ENCODE measurements at places on chromosomes 6 and 20.

GRCh38 chr6:20213271-20213798, 1.1 kb upstream of the MBOAT1 start:
- no peak for DNase-seq

DNA sequence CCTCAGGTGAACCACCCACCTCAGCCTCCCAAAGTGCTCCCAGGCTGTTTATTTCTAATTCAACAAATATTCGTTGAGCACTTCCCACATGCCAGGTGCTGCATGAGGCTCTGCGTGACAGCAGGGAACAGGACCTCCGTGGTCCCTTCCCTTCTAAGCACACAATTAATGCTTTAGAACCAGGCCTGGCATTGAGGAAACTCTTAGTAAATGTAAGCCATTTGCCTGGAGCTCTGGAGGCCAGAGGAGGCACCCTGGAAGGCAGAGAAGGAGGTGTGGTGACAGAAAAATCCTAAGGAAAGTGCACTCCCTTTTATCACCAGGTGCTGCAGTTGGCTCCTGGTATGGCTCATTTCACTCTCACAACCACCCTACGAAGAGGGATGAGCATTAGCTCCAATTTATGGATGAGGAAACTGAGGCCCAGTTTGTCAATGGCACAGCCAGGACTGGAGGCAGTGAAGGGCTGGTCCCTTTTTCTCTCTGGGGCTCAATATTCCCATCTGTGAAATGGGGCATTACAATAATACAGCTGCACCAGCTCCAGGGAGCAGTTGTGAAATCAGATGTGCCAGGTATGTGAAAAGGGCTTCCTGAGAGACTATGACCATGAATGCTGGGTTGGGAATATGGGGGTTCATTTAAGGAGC, 8.1 kb upstream of the ID1 start:
- no peak for DNase-seq

DNA sequence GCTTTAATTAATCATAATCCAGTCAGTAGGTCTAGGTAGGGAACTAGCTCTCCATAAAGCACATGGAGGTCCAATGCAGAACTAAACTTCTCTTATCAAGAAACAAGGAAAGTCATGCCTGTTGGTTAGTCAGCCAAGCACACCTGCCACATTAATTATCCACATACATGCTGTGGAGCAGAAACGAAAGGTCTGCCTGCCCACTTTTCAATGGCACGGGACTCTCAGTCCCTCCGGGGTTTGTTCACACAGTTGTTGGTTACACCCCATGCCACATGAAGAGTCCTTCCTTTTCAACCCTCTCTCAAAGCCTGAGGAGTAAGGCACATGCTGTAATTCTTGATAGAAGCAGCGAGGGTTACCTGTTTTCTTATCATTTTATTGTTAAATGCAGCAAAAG, 1096.4 kb upstream of the MAP3K7 start:
- no peak for DNase-seq

DNA sequence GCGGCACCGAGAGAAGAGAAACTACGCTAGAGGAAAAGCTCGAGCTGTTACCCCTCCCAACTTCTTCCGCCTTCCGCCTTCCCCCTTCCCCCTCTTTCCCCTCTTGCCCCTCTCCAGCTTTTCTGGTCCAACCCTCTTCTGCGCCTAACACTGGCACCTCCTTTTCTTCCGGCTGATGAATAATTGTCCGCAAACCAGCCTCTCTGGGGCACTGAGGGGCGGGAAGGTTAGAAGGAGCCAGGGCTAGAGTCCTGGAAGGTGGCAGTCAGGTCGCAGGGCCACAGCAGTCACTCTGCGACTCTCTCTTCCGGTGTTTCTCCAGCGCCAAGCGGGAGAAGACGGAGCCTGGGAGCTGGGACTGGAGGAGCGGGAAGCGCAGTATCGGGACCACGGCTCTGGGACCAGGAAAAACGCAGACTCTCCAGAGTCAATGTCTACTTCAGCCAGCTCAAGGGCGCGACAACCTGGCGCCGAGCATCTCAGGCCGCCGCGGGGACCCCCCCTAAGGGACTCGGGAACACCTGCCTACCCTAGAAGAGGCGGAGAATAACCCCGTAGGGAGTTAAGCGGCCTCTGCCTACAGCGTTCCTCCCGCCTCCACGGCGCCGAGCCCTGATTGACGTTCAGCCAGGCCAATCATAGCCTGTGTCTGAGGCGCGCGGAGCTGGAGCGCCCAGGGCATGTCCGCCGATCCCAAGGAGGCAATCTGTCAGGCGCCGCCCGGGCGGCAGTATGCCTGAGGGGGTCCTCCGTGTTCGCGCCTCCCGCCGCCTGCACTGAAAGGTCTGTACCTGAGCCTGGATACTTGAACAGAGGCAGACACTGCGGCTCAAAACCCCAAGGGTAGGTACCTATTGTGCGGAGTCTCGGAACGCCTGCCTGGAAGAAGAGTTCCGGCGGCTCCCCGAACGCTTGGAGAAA, 40.4 kb downstream of the PSMB9 start:
- DNase-seq: peak; percentile 91

- DNase-seq: no peak
These were observed 208.7 kb upstream of the PRND start for GRCh38 chr20:4512891-4513550.

GRCh38 chr20:36717021-36717420, 28.9 kb downstream of the NDRG3 start:
- DNase-seq: no peak

DNA sequence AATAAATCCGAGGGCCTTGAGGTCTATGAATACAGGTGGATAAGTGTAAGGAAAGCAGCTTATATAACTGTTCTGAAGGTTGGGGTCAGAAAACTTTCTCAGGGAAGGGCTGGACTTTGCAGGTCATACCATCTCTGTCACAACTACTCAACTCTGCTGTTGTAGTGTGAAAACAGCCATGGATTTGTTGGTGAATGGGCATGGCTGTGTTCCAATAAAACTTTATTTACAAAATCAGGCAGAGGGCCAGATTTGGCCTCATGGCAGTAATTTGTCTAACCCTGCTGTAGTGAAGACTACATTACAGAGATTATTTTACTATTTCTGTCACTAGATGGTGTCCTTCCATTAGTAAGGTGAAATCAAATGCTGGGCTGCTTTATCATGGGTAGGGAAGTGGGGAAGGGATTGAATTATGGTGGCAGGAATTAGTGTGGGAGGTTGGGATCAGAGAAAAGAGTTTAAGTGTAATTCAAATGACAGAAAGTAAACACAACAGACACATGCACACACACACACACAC, 409.6 kb upstream of the CHD6 start:
- DNase-seq: no peak

- DNase-seq: no peak
These were observed 818.8 kb upstream of the CITED2 start for GRCh38 chr6:140193269-140193668.

- DNase-seq: no peak
These were observed 556 bp downstream of the NKX2-4 start for GRCh38 chr20:21396599-21397340.

- no peak for DNase-seq
These were observed 45.6 kb downstream of the TGM2 start for GRCh38 chr20:38119446-38119845.

DNA sequence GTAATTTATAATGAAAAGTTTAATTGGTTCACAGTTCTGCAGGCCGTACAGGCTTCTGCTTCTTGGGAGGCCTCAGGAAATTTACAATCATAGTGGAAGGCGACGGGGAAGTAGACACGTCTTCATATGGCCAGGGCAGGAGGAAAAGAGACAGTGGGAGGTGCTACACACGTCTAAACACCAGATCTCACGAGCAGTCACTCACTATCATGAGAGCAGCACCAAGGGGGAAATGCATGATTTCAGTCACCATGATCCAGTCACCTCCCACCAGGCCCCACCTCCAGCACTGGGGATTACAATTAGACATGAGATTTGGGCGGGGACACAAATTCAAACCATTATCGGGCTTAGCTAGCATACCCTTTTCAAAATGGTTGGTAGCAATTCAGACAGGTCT, 41.2 kb downstream of the EIF2S2 start:
- DNase-seq: no peak

GRCh38 chr20:20427227-20427864, 59.4 kb downstream of the INSM1 start:
- peak; percentile 51 for DNase-seq

GRCh38 chr20:2140561-2140960, 38.9 kb downstream of the STK35 start:
- peak; percentile 92 for DNase-seq

- no peak for DNase-seq
These were observed 146.8 kb downstream of the TFAP2A start for GRCh38 chr6:10268111-10268510.

- peak; percentile 79 for DNase-seq
These were observed 616 bp downstream of the TUBB start for GRCh38 chr6:30720738-30721197.

GRCh38 chr6:150088481-150089154, 19.7 kb upstream of the ULBP3 start:
- no peak for DNase-seq

GRCh38 chr6:16544521-16544920, 216.7 kb downstream of the ATXN1 start:
- DNase-seq: no peak

DNA sequence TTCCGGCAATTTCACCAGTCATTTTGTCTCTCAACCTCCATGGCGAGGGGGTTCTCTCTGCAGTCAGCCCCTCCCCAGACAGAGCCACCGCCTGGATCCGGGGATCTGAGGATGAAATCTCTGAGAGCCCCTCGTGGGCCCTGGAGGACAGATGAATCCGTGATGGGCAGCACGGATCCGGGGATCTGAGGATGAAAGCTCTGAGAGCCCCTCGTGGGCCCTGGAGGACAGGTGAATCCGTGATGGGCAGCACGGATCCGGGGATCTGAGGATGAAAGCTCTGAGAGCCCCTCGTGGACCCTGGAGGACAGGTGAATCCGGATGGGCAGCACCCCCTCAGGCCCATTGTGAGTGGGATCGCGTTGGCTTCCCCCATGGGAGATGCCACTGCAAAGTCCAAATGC, 106.5 kb downstream of the DACT2 start:
- DNase-seq: no peak

DNA sequence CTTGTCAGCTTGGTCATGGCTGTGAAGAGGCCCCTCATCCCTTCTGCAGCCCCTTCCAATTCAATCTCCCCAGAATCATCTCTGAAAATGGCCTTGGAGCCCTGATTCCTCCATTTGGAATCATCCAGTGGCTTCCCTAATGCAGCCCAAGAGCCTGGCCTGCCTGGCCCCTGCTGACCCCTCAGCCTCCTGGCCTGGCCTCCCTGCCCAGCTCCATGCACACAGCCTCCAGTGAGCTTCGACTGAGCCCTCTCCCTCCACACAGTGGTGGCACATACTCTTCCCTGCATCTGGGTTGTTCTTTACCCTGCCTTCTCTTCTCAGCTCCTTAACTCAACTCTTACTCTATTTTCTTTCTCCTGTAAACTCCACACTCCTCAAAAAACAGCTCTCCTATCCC, 120.9 kb downstream of the ANKRD60 start:
- no peak for DNase-seq

- no peak for DNase-seq
These were observed 159.8 kb upstream of the SUPT3H start for GRCh38 chr6:45537539-45537938.

DNA sequence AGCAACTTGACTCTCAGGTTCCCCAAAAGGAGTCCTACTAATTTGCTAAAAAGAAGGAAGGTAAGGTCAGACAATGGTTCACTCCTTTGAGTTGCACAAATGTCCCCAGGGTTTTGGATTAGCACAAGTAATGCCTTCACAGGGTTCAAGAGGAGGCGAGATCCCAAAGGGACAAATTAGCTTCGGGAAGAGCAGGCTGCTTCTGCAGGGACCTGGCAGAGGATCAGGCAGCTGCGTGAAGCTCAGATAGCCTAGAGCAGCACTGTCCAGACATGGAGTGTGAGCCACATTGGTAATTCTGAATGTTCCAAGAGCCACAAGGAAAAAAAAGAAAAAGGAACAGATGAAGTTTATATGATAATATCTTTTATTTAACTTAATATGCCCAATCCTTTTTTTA, 115.4 kb downstream of the CFAP61 start:
- no peak for DNase-seq

- DNase-seq: no peak
These were observed 102.2 kb upstream of the ADGRF1 start for GRCh38 chr6:47144306-47144705.

GRCh38 chr20:59802471-59803221, 130.8 kb downstream of the SYCP2 start:
- no peak for DNase-seq

- DNase-seq: no peak
These were observed 88.6 kb upstream of the ARID1B start for GRCh38 chr6:156688620-156688971.

DNA sequence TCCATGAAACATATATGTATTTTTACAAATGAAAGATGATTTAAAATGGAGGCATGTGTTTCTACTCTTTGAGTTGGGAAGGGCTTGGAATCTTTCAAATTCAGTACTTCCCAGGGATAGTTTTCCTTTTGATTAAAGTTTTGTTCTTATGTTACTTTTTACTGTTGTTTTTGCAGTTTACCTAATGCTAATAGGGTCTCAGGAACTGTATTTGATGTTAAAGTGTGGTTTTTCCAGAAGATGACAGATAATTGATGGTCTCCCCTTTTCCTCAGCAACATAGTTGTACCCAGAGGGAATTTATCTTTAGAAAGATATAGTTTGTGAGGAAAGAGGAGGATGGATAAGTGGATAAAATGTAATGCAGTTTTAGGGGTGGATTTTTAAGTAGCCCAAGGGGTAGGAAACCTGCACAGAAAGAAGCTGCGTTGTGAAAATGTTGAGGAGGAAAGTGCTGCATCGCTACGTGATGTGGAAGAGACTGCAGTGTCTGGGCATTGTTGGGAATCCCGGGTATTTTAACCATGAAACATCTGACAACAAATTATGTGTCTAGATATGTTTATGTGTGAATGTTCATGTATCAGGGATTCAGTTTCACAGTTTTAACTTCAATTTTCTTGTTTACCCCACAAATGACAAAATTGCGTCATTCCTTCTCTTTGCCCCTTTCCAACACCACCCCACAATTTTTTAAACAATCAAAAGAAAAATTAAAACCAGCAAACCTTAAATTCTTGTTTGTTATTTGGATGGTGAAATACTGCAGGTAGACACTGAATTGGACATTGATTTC, 42.3 kb downstream of the GNAS start:
- no peak for DNase-seq

DNA sequence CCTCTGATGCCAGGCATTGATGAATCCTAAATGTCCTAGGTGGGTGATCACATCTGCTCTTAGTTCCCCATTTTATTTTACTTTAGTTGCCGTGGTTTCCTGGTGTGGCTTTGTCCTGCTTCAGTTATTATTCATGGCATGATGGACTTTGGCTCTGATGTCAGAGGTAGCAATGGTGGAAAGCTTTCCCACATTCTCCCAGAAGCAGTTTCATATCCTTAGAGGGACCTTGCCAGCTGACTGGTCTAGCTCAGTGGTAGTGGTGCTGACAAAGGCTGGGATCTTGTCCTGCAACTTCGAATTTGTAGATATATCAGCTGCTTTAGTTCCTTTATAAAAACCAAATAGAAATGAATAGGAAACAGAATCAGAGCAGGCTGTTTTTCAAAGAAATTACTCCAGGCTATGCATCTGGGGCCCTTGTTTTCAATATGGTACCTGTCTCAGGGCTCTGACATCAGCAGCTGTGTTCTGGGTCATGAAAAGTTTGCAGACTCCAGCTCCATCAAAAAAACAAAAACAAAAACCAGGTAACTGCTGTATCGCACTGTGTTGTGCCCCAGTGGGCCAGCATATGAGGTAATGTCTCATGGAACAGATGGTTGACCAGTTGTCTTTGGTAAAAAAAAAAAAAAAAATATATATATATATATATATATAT, 133.7 kb downstream of the PLCB4 start:
- no peak for DNase-seq
